ENCODE measurements at places on chromosomes 5 and 9.

GRCh38 chr5:126562823-126563222, 32.2 kb downstream of the ALDH7A1 start:
- DNase-seq = no peak

- DNase-seq = no peak
These were observed 101.0 kb downstream of the CD180 start for GRCh38 chr5:67095346-67096171.

- no peak for DNase-seq
These were observed 38.2 kb downstream of the MRPL36 start for GRCh38 chr5:1761453-1761755.

GRCh38 chr5:43589310-43589709, 13.7 kb upstream of the NNT start:
- DNase-seq = no peak

- DNase-seq = no peak
These were observed 607.6 kb downstream of the EBF1 start for GRCh38 chr5:158492136-158492535.

DNA sequence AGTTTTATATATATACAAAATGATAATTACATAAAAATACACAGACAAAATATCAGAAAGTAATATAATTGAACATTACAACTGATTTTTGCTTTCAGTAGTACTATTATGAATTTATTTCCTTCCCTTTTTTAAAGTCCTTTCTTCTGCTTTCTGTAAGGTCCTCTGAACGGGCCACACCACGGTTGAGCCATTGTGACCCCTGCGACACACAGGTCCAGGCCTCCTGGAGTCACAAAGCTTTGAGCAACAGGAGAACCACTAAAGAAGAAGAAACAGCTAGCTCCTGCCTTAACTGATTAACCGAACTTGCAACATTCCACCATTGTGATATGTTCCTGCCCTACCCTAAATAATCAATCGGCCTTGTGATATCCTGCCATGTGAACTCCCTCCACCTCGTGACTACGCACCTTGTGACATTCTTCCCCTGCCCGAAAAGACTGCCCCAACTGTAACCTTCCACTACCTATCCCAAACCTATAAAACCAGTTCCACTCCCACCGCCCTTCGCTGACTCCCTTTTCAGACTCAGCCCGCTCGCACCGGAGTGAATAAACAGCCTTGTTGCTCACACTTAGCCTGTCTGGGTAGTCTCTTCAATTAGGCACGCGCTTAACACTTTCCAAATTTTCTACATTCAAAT, 375.0 kb upstream of the RFX3 start:
- DNase-seq = no peak

GRCh38 chr5:81895307-81895706, 76.5 kb upstream of the ATG10 start:
- DNase-seq = no peak

GRCh38 chr5:90983148-90983547, 400.0 kb downstream of the ARRDC3 start:
- DNase-seq = no peak

GRCh38 chr5:88883059-88883835, at the start of gene MEF2C:
Gene MEF2C, minus strand, starts transcription at chr5:88883184. Its CDS starts 59,396 bp downstream, at chr5:88823788.
- DNase-seq = peak; percentile 29

DNA sequence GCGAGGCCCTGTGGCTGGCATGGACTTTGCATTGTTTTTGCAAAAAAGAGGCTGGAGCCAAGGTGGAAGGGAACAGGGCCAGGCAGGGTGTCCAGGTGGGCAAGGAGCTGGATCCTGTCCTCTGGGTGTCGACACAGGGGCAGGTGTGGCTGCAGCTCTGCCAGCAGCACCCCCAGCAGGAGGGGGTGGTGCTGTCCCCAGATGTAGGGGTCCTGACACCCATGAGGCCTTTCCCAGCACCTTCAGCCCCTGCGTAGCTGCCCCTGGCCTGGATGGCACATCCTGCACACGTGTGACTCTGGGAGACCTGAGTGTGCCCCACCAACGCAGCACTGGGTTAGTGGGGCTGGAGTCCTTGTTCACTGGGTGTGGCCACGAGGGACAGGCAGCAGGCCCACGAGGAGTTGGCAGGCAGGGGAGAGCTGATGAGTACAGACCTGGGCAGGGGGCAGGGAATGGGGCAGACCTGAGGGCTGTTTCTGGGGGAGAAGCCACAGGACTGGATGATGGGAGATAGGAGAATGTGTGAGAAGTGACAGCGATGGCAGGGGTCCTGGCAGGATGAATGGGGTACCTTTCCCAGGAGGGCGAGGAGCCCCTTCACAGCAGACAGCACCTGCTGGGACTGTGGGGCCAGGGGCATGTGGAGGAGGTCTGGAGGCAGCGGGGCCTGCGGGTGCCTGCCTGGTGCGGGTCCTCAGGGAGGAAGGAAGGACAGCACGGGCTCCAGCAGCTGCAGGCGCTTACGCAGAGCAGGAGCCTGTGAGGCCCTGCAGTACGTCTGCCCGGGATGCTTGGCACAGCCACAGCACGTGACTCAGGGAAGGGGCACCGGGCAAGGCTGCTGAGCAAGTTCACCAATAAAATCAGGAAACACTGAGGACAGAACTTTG, 3.6 kb upstream of the RASGEF1C start:
- no peak for DNase-seq

- no peak for DNase-seq
These were observed 10.1 kb upstream of the MARVELD2 start for GRCh38 chr5:69404659-69405330.

DNA sequence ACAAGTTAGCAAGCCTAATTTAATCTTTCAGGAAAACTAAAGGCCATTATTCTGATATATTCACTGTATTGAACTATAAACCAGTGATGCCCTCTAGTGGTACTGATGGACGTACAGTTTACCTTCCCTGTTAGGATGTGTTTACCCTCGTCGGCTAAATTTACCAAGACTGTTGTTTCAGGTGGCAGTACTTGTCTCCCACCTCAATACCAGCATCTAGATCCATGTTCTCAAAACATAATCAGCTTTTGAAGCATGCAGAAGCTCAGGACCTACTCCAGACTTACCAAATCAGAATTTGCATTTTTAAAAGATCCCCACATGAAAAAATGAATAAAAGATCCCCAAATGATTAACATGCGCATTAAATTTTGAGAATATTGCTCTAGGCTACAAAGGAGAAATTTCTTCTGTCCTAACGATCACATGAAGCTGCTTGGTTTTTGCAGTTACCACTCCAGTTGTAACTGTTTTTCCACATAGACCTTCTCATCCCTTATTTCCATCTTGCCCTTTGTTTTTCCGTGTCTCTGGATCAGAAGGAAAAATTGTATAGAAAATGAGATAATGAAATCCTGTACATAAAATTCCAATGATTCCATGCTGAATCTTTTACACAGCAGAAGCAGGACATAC, 3.2 kb upstream of the BAAT start:
- DNase-seq = peak; percentile 58

DNA sequence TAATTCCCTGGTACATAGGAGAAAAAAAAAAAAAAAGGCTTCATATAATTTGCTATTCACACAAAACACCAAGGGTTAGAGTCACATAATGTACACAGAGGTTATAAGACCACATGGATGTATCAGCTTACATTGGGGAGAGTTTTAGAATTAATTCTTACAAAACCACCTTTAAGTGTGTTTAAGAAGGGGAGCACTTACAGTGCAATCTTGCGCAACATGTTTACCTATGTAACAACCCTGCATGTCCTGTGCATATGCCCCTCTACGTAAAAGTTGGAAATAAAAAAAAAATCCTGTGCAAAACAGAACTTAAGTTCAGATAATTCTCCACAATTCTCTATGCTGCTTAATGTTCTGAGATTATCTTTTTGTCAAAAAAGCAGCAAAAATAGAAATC, 190.0 kb downstream of the DENND1A start:
- no peak for DNase-seq

GRCh38 chr5:13921578-13921977, 22.9 kb downstream of the DNAH5 start:
- DNase-seq = no peak

GRCh38 chr5:53257806-53258373, 148.3 kb upstream of the MOCS2 start:
- DNase-seq = no peak

GRCh38 chr5:68958428-68958827, 135.4 kb upstream of the SLC30A5 start:
- no peak for DNase-seq

All from NCI-H1436 (cell line).